ENCODE measurements at places on chromosomes 1 and 21. TPM values are rescaled to one million over a fixed set of nuclear protein-coding genes. Genes with fewer than 3 reads are reported as not detected.

GRCh38 chr21:44995343-44995941 is 55.6 kb downstream of the SLX9 start:
- no peak for ATAC-seq

GRCh38 chr1:74763807-74764206 is 30.9 kb downstream of the TYW3 start:
- no peak for ATAC-seq

- ATAC-seq, result no peak
Measured at GRCh38 chr1:45542591-45542990, 8.0 kb upstream of the AKR1A1 start.

The C8A gene
- not detected for total RNA-seq

The VWA5B1 gene
- total RNA-seq, result 1.2 TPM

DNA sequence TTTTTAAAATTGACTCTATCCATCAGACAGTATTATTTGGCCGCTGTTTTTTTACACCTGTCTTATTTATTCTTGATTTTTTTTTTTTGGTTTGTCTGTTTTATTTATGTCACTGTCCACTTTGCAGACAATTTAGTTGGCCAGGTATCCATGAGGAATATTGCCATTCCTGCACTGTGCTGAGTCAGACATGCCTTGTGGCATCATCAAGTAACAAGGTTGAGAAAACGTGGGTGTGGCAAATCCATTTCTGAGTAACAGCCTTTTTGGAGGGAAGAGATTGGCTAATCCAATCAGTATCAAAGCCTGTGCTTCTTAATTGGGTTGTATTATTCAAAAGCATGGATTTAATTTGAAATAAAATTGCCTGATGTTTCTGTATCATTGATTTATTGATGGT is 463.1 kb downstream of the USP25 start:
- no peak for ATAC-seq

The NEXN gene
- total RNA-seq, result 5.6 TPM

The GMEB1 gene
- 15.5 TPM for total RNA-seq

DNA sequence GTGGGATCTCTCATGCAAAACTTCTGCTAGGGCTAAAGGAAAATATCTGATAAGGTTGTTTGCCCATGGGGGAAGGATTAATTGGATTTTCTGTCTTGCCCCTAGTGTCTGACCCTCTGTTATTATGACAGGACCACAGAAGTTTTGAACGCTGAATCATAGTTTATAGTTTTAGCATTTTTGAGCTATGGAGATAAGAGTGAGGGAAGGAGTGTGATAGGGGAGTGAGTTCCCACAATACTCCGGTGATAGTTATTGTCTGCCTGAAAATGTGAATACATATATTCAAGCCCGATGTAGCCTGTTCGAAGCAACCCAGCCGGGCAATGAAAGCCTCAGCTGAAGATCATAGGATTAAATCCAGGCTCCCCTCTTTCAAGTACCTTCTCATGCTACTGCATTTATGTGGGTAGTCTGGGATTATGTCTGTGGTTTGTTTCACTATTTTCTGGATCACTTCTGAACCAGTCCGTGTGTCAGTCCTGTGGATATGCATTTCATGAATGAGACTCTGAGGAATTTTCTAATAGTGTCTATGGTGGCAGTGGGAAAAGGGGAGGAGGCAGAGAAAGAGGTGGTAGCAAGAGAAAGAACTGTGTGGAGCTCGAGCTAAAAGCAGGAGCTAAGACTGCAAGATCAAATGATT is 258.7 kb downstream of the DISC1 start:
- no peak for ATAC-seq

- no peak for ATAC-seq
Measured at GRCh38 chr1:92043621-92044020, 13.8 kb downstream of the EPHX4 start.

DNA sequence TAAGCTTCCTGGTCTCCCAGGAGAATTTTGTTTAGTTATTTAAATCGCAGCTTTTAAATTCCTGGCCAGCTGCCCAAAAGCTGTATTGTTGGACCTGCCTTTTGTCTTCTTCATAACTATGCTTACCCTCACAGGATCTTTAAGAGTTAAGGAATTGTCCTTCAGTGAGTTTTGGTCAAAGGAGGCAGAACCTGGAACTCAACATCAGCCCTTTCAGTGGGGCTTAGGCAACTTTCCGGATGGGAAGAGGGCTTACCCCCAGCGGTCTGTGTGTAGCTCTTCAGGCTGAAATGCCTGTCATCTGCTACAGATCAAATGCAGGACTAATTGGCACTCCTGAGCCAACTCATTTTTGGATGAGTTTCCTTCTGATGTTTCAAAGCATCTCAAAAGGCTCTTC is 402.6 kb downstream of the SIPA1L2 start:
- peak; percentile 6 for ATAC-seq

The HAX1 gene
- 133 TPM for total RNA-seq

GRCh38 chr1:204443871-204444581 is 32.4 kb upstream of the PPP1R15B start:
- ATAC-seq, result no peak

Measured in motor neuron (in vitro differentiated cells).